ENCODE measurements at places on chromosomes 1 and 21. TPM values are rescaled to one million over a fixed set of nuclear protein-coding genes. Genes with fewer than 3 reads are reported as not detected.

FAM110D gene
- 0.23 TPM for total RNA-seq

TMEM61 gene
- total RNA-seq = 5.0 TPM

LCE1B gene
- total RNA-seq = not detected

KRTAP6-3 gene
- total RNA-seq = not detected

TNNT2 gene
- total RNA-seq = 4.8 TPM

VCAM1 gene
- total RNA-seq = not detected

RNU1-2 gene
- total RNA-seq = 1,333 TPM

GRCh38 chr1:7407980-7408770, 362.9 kb upstream of the VAMP3 start:
- H3K36me3 ChIP-seq = no peaks in the 10 kb centered on the region
- DNase-seq = no peak
- no peak overlapping the region for H3K4me3 ChIP-seq
- peaks cover 5% of the 10 kb centered on the region for H3K27me3 ChIP-seq
- no peak overlapping the region for H3K27ac ChIP-seq
- H3K4me1 ChIP-seq = no peaks in the 10 kb centered on the region

DNA sequence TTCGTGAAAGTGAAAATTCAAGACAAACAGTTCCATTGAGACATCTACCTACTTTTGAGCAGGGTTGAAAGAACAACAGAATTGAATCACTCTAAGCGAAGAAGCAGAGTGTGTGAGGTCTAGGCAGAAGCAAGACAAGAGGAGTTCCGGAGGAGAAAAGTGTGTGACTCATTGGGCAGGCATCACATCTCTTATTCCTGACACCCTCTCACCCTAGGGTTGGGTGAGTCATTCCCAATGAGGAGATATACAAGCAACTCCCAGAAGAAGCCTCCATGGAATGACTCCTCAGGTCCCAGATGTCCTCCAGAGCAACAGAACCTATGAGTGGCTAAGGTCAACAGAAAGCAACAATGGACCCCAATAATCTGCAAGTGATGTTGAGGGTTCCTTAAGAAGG, 138.1 kb downstream of the TPR start:
- peak; percentile 43 for DNase-seq
- no peak overlapping the region for H3K4me3 ChIP-seq
- peaks cover 16% of the 10 kb centered on the region for H3K4me1 ChIP-seq
- H3K27me3 ChIP-seq = no peaks in the 10 kb centered on the region
- 0 out of 2 replicates have a peak overlapping the region, but pooled peaks have one; percentile 4 for H3K27ac ChIP-seq

DNA sequence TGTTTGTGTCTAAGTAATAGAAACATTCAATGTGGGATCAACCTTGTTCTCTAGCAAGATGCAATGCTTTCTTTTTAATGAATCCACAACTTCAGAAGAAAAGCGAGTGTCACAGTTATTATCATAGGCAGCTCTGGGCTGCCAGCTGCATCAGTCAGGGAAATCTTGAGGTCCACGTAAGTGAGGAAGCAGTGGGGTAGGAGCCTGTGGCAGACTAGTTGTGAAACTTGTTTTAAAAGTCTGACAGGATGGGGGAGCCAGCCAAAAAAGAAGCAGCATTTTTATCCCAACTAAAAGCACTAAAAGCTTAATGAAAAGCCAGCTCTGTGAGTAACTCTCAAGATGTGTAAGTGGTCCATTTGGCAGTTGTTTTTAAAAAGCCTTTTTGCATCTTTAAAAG, 113.1 kb downstream of the ZNF326 start:
- H3K27ac ChIP-seq = no peak overlapping the region
- no peak for DNase-seq
- H3K4me3 ChIP-seq = no peak overlapping the region
- no peaks in the 10 kb centered on the region for H3K36me3 ChIP-seq

DNA sequence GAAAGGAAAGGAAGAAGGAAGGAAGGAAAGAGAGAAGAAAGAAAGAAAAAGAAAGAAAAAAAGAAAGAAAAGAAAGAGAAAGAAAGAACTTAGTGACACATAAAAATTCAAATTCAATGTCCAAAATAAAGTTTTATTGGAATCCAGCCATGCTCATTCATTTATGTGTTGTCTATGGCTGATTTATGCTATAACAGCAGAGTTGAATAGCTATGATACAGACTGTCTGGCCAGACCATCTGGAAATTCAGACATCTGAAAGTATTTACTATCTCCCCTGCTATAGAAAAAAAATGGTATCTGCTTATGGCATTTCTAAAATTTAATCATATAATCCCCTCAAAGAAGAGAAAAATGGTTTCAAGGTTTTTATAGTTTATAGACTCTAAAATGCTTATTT, 79.4 kb upstream of the RRP15 start:
- no peaks in the 10 kb centered on the region for H3K36me3 ChIP-seq
- H3K27me3 ChIP-seq = no peaks in the 10 kb centered on the region
- no peak overlapping the region for H3K27ac ChIP-seq
- peaks cover 12% of the 10 kb centered on the region for H3K4me1 ChIP-seq

DNA sequence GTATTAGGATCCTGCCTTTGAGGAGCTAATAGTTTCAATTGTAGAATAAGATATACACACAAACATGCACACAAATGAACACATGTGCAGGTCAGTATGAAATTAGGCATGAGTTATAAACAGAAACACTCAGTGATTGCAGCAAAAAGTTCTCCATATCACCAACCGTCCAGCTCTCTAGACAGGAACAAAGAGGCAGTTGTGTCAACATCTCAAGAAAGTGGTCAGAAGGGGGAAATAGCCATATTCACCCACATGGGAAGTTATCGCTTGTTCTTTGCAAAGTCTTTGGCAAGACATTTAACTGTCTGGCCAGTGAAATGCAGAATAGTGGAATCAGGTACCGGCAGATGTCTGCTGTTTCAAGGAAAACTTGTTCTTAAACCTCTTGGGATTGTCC, 29.4 kb upstream of the PIGC start:
- no peaks in the 10 kb centered on the region for H3K27me3 ChIP-seq
- no peaks in the 10 kb centered on the region for H3K36me3 ChIP-seq
- H3K27ac ChIP-seq = no peak overlapping the region
- no peak overlapping the region for H3K4me3 ChIP-seq
- peaks cover 36% of the 10 kb centered on the region for H3K4me1 ChIP-seq

GRCh38 chr1:42952303-42953001, 6.2 kb downstream of the SLC2A1 start:
- H3K27me3 ChIP-seq = no peaks in the 10 kb centered on the region
- H3K4me1 ChIP-seq = peaks cover 86% of the 10 kb centered on the region
- H3K4me3 ChIP-seq = no peak overlapping the region
- H3K36me3 ChIP-seq = 0 out of 2 replicates have a peak, but pooled peaks cover 3% of the 10 kb centered on the region
- DNase-seq = no peak

DNA sequence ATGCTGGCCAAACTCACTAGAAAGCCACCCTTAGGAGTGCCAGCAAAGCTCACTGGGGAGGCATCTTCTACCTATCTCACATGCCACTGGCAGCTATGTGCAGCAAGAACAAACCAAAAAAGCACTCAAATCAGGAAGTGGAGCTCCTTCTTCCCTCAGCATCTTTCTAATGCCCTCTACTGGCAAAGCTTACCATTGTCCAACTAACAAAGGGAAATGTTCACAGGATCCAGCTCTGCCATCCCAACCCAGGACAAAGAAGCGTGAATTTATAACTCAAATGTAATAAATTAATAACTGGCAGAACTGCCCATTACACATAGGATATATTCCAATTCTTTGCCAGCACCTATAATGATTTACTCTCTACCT, 38.9 kb downstream of the LEPR start:
- no peak overlapping the region for H3K27ac ChIP-seq
- no peaks in the 10 kb centered on the region for H3K27me3 ChIP-seq
- peak; percentile 18 for DNase-seq
- H3K4me3 ChIP-seq = no peak overlapping the region
- no peaks in the 10 kb centered on the region for H3K4me1 ChIP-seq

- H3K4me1 ChIP-seq = no peaks in the 10 kb centered on the region
- no peak overlapping the region for H3K27ac ChIP-seq
- H3K4me3 ChIP-seq = no peak overlapping the region
- no peaks in the 10 kb centered on the region for H3K36me3 ChIP-seq
- DNase-seq = no peak
- no peaks in the 10 kb centered on the region for H3K27me3 ChIP-seq
Measured at GRCh38 chr1:82317671-82318070, 516.9 kb downstream of the ADGRL2 start.

- no peaks in the 10 kb centered on the region for H3K27me3 ChIP-seq
- H3K4me3 ChIP-seq = no peak overlapping the region
- H3K36me3 ChIP-seq = no peaks in the 10 kb centered on the region
- no peak overlapping the region for H3K27ac ChIP-seq
- H3K4me1 ChIP-seq = peaks cover 11% of the 10 kb centered on the region
Measured at GRCh38 chr1:30088594-30088993, 634.8 kb downstream of the MATN1 start.

DNA sequence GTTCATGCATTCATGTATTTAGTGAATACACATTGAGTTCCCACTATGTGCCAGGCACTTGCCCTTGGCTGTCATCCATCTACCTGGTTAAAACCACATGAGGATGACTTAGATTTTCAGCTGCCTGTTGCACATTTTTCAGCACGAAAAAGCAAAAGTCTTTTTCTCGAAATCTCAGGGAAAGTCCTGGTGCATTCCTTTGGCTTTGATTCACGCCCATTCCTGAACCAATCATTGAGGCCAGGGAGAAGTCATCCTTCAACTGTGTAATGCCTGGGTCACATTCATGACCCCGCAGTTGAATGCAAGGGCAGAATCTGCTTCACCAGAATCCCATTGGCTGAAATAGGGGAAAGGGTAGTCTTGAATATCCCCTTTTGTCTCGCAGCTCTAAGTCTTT, 84.4 kb downstream of the RNF220 start:
- H3K4me3 ChIP-seq = no peak overlapping the region
- H3K27me3 ChIP-seq = no peaks in the 10 kb centered on the region
- no peak for DNase-seq
- peaks cover 15% of the 10 kb centered on the region for H3K4me1 ChIP-seq

DNA sequence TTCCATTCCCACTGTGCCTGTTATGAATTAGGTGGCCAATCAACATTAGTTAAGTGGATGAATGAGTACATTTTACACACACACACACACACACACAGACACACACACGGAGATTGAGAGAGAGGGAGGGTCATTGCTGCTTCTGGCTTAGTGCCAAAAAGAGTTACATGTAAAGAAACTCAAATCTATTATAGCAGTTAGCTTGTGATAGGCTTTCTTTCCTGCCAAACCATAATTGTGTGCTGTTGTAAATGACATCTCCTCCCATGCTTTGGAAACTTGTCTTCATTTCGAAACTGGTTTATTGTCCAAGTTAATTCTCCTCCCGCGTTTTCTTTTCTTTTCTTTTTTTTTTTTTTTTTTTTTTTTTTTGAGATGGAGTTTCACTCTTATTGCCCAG, 1.4 kb upstream of the MT1HL1 start:
- no peak for DNase-seq
- H3K27me3 ChIP-seq = peaks cover 84% of the 10 kb centered on the region
- H3K27ac ChIP-seq = no peak overlapping the region
- no peaks in the 10 kb centered on the region for H3K36me3 ChIP-seq

DNA sequence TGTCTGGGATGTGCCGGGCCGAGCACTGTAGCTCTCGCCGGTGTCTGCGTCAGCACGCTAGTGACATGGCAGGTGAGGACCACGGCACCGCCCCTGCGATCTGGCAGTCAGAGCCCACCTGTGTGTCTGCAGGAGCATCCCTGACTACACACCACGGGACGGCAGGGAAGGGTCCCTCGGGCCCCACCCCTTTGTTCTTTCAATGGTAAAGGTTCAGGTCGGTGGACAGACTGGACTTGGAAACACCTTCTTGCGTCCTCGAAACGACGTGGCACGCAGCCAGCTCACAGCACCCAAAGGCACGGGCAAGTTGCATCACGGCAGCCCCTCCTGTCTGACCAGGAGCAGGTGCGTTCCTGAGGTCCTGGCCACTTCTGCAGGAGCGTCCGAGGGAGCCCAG, 3.7 kb upstream of the SAMD11 start:
- peaks cover 19% of the 10 kb centered on the region for H3K4me1 ChIP-seq
- no peak overlapping the region for H3K27ac ChIP-seq
- no peak overlapping the region for H3K4me3 ChIP-seq
- H3K36me3 ChIP-seq = no peaks in the 10 kb centered on the region
- peaks cover 49% of the 10 kb centered on the region for H3K27me3 ChIP-seq

GRCh38 chr1:232831895-232832294, 26.7 kb downstream of the MAP10 start:
- H3K27me3 ChIP-seq = no peaks in the 10 kb centered on the region
- no peak for DNase-seq
- H3K36me3 ChIP-seq = no peaks in the 10 kb centered on the region
- H3K27ac ChIP-seq = no peak overlapping the region

DNA sequence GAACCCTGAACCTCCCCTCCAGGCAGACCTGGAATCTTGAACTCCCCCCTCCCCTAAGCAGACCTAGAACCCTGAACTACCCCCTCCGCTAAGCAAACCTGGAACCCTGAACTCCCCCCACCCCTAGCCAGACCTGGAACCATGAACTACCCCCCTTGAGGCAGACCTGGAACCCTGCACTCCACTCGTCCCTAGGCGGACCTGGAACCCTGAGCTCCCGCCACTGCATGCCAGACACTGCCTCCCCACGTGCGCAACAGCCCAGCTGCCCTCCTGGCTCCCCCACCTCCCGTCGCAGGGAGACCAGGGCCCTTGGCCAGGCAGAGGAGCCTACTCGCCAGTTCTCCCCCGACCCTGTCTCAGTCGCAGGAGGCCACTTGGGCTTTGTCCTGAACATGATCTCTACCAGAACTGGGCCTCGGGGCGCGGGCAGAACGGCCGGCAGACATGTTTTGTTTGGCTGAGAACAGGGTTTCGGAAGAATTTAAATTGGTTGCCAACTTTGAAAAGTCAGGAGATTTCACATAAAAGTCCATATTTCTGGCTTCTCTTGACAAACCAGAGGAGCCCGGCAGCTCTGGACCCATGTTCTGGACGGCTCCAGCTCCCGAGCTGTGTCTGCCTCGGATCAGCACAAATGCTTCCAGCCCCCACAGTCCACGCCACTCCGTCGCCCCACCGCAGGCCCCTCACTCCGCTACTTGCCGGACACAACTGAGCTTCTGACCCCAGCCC, 9.2 kb upstream of the PLEKHG5 start:
- peaks cover 5% of the 10 kb centered on the region for H3K4me1 ChIP-seq
- DNase-seq = no peak
- H3K27ac ChIP-seq = no peak overlapping the region
- no peak overlapping the region for H3K4me3 ChIP-seq
- H3K36me3 ChIP-seq = no peaks in the 10 kb centered on the region
- H3K27me3 ChIP-seq = no peaks in the 10 kb centered on the region

- H3K27me3 ChIP-seq = no peaks in the 10 kb centered on the region
- no peak for DNase-seq
- no peaks in the 10 kb centered on the region for H3K4me1 ChIP-seq
Measured at GRCh38 chr21:23574932-23575331, 2032.3 kb downstream of the MRPL39 start.

DNA sequence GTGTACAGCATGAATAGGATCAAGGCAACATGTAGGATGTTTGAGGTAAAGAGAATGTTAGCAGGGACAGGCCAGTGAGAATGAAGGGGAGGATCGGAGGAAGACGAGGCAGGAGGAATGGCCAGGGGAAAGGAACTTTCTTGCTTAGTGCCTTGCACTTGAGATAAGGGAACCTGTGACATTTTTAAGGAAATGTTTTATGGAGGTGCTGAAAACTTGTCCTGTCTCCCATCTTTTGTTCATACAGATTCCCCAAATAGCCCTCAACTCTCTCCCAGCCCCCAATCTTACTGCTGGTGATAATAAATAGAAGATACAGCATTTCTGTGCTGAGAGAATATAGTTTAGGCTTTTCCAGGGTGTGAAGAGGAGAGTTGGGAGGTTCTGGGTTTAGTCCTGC, 13.6 kb downstream of the ATP8B2 start:
- H3K36me3 ChIP-seq = no peaks in the 10 kb centered on the region
- H3K4me3 ChIP-seq = no peak overlapping the region
- no peak for DNase-seq
- no peak overlapping the region for H3K27ac ChIP-seq
- H3K4me1 ChIP-seq = no peaks in the 10 kb centered on the region

GRCh38 chr1:27621051-27621920, 13.7 kb downstream of the FGR start:
- DNase-seq = no peak
- H3K27me3 ChIP-seq = no peaks in the 10 kb centered on the region
- no peak overlapping the region for H3K4me3 ChIP-seq
- H3K27ac ChIP-seq = no peak overlapping the region
